ENCODE measurements at places on chromosomes 2 and 18. TPM values are rescaled to one million over a fixed set of nuclear protein-coding genes. Genes with fewer than 3 reads are reported as not detected.

GRCh38 chr2:48583961-48584360 is 33.7 kb upstream of the GTF2A1L start:
- no peak overlapping the region for H3K27ac ChIP-seq
- no peaks in the 10 kb centered on the region for H3K27me3 ChIP-seq
- H3K4me1 ChIP-seq, result no peaks in the 10 kb centered on the region

Gene ATP6V1C2
- polyA plus RNA-seq, result 0.70 TPM

Gene RBM43
- polyA plus RNA-seq, result 5.2 TPM

Gene RGPD8
- polyA plus RNA-seq, result 0.49 TPM

Gene CSRNP3
- 0.30 TPM for polyA plus RNA-seq

All from spleen (tissue), 13 donors.